ENCODE measurements at places on chromosomes 6 and 20.

DNA sequence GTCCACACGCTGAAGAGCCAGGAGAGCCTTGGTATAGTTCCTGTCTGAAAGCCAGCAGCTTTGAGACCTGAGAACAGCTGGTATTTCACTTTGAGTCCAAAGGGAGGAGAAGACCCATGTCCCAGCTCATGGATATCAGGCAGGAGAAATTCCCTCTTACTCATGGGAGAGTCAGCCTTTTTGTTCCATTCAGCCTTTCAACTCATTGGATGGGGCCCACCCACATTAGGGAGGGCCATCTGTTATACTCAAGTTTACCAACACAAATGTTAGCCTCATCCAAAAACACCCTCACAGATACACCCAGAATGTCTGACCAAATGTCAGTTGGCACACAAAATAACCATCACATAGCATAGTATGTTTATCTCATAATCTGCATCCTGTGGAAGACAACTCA, 80.1 kb downstream of the GMDS start:
- DNase-seq: no peak
- peaks cover 19% of the 10 kb centered on the region for H3K4me1 ChIP-seq
- no peak overlapping the region for H3K4me3 ChIP-seq
- no peaks in the 10 kb centered on the region for H3K36me3 ChIP-seq
- no peak overlapping the region for H3K27ac ChIP-seq

DNA sequence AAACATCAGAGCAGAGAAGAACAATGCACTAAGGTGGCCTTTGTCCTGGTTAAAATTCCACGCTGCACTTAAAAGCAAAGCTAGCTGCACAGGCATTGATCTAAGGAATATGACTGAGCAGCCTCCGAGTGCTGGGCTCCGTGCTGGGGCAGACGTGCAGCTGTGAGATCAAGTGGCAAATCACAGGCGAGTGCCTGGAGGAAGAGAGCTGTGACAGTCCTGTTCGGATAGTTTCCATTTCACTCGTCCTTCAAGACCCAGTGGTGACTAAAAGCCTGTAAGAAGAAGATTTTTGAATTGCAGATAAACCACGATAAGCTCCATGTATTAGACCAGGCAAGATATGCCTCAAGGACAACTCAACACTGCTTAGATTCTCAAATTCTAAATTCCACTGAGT, 247.9 kb downstream of the ANKRD60 start:
- no peak overlapping the region for H3K27ac ChIP-seq
- no peaks in the 10 kb centered on the region for H3K36me3 ChIP-seq
- no peaks in the 10 kb centered on the region for H3K4me1 ChIP-seq
- DNase-seq: no peak

DNA sequence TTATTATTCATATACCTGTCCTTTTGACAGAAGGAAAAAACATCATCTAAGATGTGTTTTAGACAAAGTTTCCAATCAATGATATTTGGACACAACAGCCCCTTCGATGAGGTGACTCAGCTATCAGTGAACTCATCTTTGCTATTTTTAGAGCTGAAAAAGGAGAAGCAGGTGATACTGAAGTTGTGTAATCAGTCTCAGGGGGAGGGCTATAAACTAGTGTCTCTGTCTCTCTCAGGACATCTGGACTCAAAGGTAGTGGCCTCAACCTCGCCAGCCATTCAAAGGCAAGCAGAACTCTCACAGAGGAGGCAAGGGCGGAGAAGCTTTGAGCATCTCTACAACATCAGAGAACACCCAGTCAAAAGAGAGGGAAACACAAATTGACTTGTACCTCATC, 135.4 kb downstream of the BFSP1 start:
- no peak overlapping the region for H3K4me3 ChIP-seq
- no peak for DNase-seq
- no peak overlapping the region for H3K27ac ChIP-seq
- H3K4me1 ChIP-seq: no peaks in the 10 kb centered on the region
- H3K36me3 ChIP-seq: no peaks in the 10 kb centered on the region
- H3K27me3 ChIP-seq: peaks cover 78% of the 10 kb centered on the region

DNA sequence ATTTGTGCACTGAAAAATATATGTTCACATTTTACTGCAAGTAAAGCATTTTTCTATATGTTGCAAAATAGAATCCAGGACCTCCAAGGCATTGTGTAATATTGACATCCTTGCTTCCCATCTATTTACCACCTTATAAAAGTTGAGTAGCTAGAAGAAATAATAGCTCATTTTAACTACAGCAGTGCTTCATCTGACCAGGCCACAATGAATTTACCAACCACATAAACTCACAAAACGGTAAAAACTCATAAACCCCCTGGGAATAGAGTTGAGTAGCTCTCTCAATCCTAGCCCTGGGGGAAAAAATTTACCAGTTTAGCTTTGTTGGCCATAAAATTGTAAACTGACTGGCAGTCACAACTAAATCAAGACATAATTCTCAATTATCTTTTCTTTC, 3.9 kb downstream of the ATXN1 start:
- H3K4me3 ChIP-seq: no peak overlapping the region
- no peak for DNase-seq
- no peaks in the 10 kb centered on the region for H3K27me3 ChIP-seq
- no peaks in the 10 kb centered on the region for H3K36me3 ChIP-seq
